ENCODE measurements at places on chromosomes 7 and 10. TPM values are rescaled to one million over a fixed set of nuclear protein-coding genes. Genes with fewer than 3 reads are reported as not detected.

- ATAC-seq, result no peak
Observed at GRCh38 chr7:150910996-150911422, 58.7 kb downstream of the AOC1 start.

DNA sequence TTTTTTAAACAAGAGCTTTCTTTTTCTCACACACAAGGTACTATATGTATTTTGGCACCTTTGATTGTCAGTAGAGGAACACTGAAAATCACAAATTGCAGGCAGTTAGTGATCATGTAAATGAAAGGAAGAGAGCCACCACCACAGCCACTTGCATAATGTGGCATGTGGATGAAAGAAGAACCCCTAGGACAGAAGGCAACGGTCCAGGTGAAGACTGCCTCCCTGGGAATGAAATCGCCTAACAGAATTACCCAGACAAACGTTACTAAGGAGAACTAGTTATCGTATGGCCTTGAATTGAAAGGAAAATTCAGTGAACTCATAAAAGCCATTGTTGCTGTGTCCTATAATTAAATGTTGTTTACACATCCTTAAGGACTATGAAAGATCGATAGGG lies 41.2 kb upstream of the PTPRZ1 start:
- ATAC-seq, result no peak

- no peak for ATAC-seq
Observed at GRCh38 chr10:42988069-42988468, 88.8 kb upstream of the RET start.

- no peak for ATAC-seq
Observed at GRCh38 chr7:25712500-25712899, 439.5 kb upstream of the NFE2L3 start.

DNA sequence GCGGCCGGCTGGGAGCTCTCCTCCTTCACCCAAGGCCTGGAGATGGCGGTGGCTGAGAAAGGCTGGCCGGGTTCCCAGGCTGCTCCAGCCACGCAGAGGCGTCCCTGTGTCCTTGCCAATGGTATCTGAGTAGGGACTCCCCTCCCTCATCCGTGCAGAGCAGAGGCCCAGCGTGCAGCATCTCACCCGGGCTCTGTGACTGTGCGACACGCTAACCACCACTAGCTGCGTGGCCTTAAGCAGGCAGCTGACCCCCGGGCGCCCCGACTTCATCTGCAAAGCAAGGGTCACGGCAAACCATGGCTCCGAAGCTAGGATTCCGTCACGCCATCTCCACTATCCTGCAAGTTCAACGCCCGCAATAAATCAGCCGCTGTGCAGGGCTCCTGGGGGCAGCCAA lies 47.2 kb upstream of the TNRC18 start:
- peak; percentile 38 for ATAC-seq

GRCh38 chr10:130631142-130632096 lies 495.2 kb downstream of the GLRX3 start:
- ATAC-seq, result no peak

Gene TDRD1
- 0.04 TPM for total RNA-seq

Gene ADRB1
- not detected for total RNA-seq

Gene OPALIN
- 0.52 TPM for total RNA-seq

GRCh38 chr7:105890290-105890997 lies 14.0 kb upstream of the ATXN7L1 start:
- no peak for ATAC-seq

DNA sequence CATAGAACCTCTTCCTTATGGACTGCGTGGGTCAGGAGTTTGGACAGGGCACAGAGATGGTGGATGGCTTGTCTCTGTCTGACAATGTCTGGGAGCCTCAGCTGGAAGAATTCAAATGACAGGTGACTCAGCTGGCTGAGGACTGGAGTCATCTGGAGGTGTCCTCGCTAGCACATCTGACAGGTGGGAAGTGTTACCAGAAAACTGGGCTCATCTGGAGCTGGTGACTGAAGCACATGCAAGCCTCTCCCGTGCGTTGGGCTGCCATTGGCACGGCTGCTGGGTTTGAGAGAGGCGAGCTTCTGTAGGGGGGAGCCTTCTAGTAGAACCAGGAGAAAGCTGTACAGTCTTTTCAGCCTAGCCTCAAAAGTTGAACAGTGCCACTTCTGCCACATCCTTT lies 71.0 kb downstream of the CELF2 start:
- no peak for ATAC-seq

- no peak for ATAC-seq
Observed at GRCh38 chr7:2432910-2433712, 29.7 kb downstream of the CHST12 start.

GRCh38 chr10:99605351-99605750 lies 14.9 kb downstream of the SLC25A28 start:
- no peak for ATAC-seq

- peak; percentile 62 for ATAC-seq
Observed at GRCh38 chr10:74640134-74640921, 186.1 kb upstream of the KAT6B start.

Gene GFRA1
- total RNA-seq, result 131 TPM

Gene MUC12
- 3.4 TPM for total RNA-seq

Gene RBP4
- 11.6 TPM for total RNA-seq

- ATAC-seq, result no peak
Observed at GRCh38 chr10:114399576-114399975, 4.7 kb downstream of the AFAP1L2 start.

DNA sequence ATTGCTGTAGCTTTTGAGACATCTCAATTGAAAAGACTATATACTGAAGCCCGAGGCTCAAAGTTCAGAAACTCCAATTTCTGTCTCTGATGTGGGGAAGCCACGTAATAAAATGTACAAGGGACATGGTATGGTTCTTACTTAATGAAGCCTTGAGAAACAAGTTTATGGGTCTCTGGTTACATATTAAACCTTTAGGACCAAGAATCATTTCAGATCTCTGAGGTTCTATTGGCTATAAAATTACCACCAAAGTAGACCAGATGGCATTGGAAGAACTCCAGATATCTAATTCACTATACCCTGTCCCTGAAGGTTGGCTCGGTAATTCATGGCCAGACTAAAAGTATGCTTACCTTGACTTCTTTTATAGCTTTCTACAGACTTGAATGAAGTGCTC lies 23.7 kb downstream of the STAMBPL1 start:
- ATAC-seq, result no peak

Gene SLC25A28
- total RNA-seq, result 27.7 TPM

DNA sequence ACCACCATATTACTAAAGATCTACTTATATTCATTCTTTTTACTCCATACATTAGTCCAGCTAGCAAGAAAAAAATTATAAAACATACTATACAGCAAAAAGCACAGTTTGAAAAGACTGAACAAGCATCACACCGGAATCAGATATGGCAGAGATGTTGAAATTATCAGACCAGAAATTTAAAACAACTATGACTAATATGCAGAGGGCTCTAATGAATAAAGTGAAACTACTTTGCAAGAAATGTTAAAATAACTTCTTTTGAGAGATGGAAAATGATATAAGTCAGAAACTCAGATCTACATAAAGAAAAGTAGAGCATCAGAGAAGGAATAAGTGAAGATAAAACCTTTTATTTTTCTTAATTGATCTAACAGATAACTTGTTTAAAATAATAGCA lies 50.9 kb downstream of the SGCE start:
- peak; percentile 54 for ATAC-seq

DNA sequence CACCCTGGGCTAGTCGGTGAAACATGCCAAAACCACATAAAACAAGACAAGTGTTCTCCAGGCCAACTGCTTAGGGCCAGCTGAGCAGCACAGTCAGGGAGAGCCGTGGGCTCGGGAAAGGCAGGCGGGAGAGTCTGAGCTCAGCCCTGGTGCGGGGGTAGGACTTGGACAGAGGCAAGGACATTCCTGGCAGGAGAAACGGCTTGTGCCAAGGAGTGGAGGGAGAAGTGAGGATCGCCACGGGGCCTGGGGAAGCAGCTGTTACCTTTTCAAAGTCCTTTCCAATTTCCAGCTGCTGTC lies 4.2 kb downstream of the ELN start:
- ATAC-seq, result no peak

- ATAC-seq, result no peak
Observed at GRCh38 chr7:84314263-84314662, 119.7 kb upstream of the SEMA3A start.

DNA sequence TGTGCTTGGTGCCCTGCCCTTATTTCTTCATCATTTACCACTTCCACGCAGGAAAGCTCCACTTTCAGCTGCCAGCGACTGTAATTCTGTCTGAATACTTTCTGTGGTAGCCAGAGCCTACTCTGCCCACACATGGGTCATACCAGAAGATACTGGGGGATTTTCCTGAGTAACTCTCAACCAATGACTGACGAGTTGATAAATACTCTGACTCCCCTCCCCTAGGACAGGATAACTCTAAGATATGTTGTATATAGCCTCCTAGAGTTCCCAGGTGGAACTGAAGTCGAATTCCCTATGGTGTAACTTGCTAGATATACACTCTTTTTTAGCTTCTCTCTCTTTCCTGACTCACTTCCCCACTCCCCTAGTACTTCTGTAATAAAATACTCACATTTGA lies 29.8 kb downstream of the SEM1 start:
- no peak for ATAC-seq

DNA sequence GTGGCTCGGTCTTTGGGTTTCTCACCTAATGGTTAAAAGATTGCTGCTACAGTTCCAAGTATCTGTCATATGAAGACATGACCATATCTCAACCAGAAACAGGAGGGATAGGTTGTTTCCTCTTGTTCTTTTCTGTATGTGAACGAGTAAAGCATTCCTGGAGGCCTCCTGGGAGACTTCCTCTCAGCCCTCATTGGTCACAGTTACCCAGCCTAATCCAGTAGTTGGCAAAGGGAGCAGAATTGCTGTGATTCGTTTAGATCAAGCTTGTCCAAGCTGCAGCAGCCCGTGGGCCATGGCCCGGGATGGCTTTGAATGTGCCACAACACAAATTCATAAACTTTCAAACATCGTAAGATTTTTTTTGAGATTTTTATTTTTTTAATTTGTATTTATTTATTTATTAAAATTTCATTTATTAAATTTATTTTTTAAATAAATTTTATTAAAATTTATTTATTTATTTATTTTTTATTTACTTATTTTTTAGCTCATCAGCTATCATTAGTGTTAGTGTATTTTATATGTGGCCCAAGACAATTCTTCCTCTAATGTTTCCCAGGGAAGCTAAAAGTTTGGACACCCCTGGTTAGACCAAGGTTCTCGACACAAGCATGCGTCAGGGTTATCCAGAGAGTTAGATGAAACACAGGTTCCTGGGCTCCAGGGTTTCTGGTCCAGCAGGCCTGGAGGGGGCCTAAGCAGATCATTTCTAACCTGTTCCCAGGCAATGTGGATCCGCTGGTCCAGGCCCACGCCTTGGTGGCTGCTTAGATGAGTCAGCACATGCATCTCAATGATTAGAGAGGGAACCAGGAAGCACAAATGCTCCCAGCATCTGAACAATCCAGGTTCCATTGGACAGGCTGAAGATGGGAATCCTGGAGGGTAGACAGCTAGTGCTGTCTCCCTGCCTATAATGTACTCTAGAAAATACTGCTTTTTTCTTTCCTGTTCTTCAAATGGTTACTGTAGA lies 25.6 kb downstream of the CDC123 start:
- no peak for ATAC-seq

Gene SYT15B
- total RNA-seq, result 0.38 TPM

Gene CPA4
- total RNA-seq, result 55.0 TPM

GRCh38 chr7:14760730-14761478 lies 141.6 kb downstream of the DGKB start:
- ATAC-seq, result peak; percentile 69

DNA sequence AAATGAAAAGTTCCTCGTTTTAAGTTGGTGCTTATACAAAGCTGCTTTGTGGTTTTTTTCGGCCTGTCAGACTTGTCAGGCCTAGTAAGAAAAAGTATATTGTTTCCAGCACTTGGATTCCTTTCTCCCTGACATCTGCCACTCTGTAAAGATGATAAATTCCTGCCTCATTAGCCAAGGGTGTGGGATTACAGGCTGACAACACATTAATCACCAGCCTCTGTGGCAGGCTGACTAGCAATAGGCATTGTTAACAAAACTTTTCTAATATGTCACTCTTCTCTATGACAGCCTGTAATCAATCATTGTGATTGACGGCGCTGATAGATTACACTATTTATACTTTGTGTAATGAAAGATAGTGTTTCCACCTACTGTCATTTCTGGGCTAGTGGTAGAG lies 682.5 kb downstream of the LRMDA start:
- ATAC-seq, result no peak

GRCh38 chr7:115410972-115411686 lies 489.2 kb downstream of the MDFIC start:
- no peak for ATAC-seq

- ATAC-seq, result no peak
Observed at GRCh38 chr7:86918245-86918644, 141.2 kb downstream of the ELAPOR2 start.

GRCh38 chr7:21960922-21961321 lies 15.2 kb upstream of the CDCA7L start:
- ATAC-seq, result no peak

GRCh38 chr7:84060760-84061261 lies 133.8 kb downstream of the SEMA3A start:
- no peak for ATAC-seq

Gene ADCYAP1R1
- total RNA-seq, result 15.4 TPM

Measured in motor neuron (in vitro differentiated cells).